ENCODE measurements at places on chromosomes 5 and 9. TPM values are rescaled to one million over a fixed set of nuclear protein-coding genes. Genes with fewer than 3 reads are reported as not detected.

DNA sequence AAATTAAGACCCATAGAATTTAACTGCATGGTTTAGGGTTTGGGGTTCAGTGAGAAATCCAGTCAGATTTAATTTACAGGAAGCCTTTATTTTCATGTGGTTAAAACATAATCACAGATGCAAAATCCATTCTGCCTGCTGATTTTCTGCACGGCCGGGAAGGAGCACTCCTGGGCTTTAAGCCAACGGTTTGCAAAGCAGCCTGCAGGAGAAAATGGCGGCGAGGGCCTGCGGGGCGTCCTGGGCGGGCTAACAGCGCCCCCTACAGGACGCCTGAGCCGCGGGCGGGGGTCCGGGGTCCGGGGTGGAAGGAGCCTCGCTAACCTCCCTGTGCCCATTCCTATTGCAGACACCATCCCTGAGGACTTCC is 47.6 kb downstream of the THBS4 start:
- DNase-seq: peak; percentile 89
- peak overlapping the region; percentile 14 for H3K4me3 ChIP-seq
- H3K27me3 ChIP-seq: no peaks in the 10 kb centered on the region
- H3K4me1 ChIP-seq: no peaks in the 10 kb centered on the region
- H3K27ac ChIP-seq: peak overlapping the region; percentile 23
- no peaks in the 10 kb centered on the region for H3K36me3 ChIP-seq

GRCh38 chr5:158050421-158050820 is 191.5 kb upstream of the CLINT1 start:
- no peaks in the 10 kb centered on the region for H3K4me1 ChIP-seq
- no peak overlapping the region for H3K4me3 ChIP-seq
- DNase-seq: no peak
- no peaks in the 10 kb centered on the region for H3K27me3 ChIP-seq

- no peak overlapping the region for H3K27ac ChIP-seq
- no peaks in the 10 kb centered on the region for H3K27me3 ChIP-seq
- no peak overlapping the region for H3K4me3 ChIP-seq
These were observed 49.5 kb downstream of the C7 start for GRCh38 chr5:40958811-40959210.

- H3K36me3 ChIP-seq: no peaks in the 10 kb centered on the region
- H3K27ac ChIP-seq: no peak overlapping the region
- H3K27me3 ChIP-seq: no peaks in the 10 kb centered on the region
- DNase-seq: no peak
- H3K4me1 ChIP-seq: peaks cover 8% of the 10 kb centered on the region
- H3K4me3 ChIP-seq: no peak overlapping the region
These were observed 31.4 kb downstream of the KCTD16 start for GRCh38 chr5:144202072-144202471.

DNA sequence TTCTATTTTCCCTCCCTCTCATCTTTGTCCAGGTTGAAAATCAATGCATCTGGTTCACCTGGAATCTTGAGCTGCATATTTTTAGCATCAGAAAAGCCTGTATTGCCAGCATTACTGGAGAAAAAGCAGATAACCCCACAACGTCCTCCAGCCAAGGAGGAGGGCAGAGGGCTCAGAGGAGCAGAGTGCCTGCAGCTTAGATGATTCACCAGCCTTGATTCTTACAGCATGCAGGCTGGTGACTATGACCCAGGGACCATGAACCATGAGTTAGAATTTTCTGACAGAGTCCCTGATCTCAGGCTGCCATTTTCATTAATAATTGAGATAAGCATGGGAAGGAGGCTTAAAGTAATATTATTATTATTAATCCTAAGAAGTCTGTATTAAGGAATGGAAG is 278.2 kb downstream of the BRINP1 start:
- H3K27me3 ChIP-seq: no peaks in the 10 kb centered on the region
- no peaks in the 10 kb centered on the region for H3K36me3 ChIP-seq
- no peak for DNase-seq
- no peak overlapping the region for H3K27ac ChIP-seq
- H3K4me3 ChIP-seq: no peak overlapping the region

GRCh38 chr9:135065151-135065550 is 22.3 kb upstream of the OLFM1 start:
- DNase-seq: peak; percentile 4
- no peaks in the 10 kb centered on the region for H3K4me1 ChIP-seq
- no peaks in the 10 kb centered on the region for H3K27me3 ChIP-seq
- no peak overlapping the region for H3K27ac ChIP-seq
- H3K36me3 ChIP-seq: no peaks in the 10 kb centered on the region

DNA sequence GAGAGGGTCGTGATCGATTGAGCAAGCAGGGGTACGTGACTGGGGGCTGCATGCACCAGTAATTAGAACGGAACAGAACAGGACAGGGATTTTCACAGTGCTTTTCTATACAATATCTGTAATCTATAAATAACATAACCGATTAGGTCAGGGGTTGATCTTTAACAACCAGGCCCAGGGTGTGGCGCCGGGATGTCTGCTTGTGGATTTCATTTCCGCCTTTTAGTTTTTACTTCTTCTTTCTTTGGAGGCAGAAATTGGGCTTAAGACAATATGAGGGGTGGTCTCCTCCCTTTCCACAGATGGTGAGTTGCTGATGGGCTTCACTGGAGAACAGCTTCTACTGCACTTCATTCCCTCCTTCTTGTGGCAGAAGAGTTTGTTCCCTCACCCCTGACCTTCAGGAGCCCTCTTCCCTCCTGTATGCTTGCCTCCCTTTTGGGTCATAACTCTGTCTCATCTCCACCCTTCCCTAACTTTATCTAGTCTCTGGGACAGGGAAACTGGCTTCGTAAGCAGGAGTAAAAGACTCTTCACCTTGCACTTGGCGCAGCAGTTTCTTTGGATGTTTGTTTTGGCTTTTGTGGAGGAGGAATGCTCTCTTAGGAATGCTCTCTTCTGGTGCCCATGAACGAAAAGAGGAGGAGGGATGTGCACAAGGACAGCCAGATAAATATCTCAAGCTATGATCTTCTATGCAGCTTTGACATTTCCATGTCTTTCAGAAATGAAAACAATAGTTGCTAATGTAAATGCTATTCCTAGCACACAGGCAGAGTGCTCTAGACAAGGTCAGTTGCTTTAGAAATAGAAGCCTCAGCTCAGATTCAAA is 139.8 kb upstream of the RPS23 start:
- H3K4me1 ChIP-seq: peaks cover 25% of the 10 kb centered on the region
- peak overlapping the region; percentile 50 for H3K27ac ChIP-seq
- DNase-seq: no peak
- H3K36me3 ChIP-seq: no peaks in the 10 kb centered on the region
- no peaks in the 10 kb centered on the region for H3K27me3 ChIP-seq

DNA sequence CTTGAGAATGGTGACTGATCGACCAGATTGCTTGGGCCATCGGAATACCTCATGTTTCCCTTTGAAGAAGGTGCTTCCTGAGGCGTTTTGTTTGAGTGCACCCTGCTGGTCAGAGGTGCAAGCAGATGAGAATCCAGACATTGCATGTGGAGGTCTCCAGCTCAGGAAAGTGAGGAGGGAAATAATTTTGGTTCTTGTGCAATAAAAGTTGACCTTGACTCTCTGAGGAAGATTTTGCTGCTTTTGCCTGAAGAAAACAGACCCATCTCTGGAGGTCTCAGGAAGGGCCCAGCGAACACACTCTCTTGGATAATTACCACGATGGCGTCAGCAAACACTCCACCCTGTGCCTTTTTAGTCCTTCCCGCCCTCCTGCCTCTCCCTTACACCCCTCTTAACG is 69.7 kb downstream of the GRAMD2B start:
- H3K27ac ChIP-seq: peak overlapping the region; percentile 75
- no peak overlapping the region for H3K4me3 ChIP-seq
- H3K27me3 ChIP-seq: no peaks in the 10 kb centered on the region
- peaks cover 19% of the 10 kb centered on the region for H3K4me1 ChIP-seq
- DNase-seq: peak; percentile 52
- no peaks in the 10 kb centered on the region for H3K36me3 ChIP-seq

- DNase-seq: no peak
- no peaks in the 10 kb centered on the region for H3K27me3 ChIP-seq
- no peak overlapping the region for H3K27ac ChIP-seq
- peaks cover 19% of the 10 kb centered on the region for H3K4me1 ChIP-seq
- no peaks in the 10 kb centered on the region for H3K36me3 ChIP-seq
- no peak overlapping the region for H3K4me3 ChIP-seq
These were observed 52.4 kb upstream of the UBAC1 start for GRCh38 chr9:136013524-136014034.

- H3K27ac ChIP-seq: no peak overlapping the region
- no peaks in the 10 kb centered on the region for H3K36me3 ChIP-seq
- no peaks in the 10 kb centered on the region for H3K27me3 ChIP-seq
- no peak overlapping the region for H3K4me3 ChIP-seq
- DNase-seq: no peak
These were observed 59.2 kb downstream of the PRLR start for GRCh38 chr5:35171078-35171477.

DNA sequence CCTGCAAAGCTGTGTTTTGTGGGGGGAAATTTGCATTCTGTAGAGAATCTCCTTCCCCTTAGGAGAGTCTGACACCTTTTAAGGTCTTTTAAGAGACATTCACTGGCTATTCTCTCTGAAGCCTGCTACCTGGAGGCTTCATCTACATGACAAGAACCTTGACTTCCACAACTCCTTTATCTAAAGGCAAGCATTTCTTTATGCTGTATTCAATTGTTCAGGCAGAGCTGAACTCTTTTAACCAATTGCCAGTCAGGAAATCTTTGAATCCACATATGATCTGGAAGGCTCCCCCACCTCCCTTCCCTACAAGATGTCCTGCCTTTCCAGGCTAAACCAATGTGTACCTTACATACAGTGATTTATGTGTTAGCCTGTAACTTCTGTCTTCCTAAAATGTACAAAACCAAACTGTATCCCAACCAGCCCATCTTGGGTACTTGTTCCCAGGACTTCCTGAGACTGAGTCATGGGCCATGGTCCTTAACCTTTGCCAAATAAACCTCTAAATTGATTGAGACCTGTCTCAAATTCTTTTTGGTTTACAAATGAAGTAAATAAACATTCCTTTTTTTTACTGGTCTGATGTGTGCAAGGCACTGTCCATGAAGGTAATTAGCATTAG is 9.9 kb downstream of the C9orf85 start:
- no peaks in the 10 kb centered on the region for H3K4me1 ChIP-seq
- H3K27ac ChIP-seq: no peak overlapping the region
- H3K4me3 ChIP-seq: no peak overlapping the region
- no peak for DNase-seq

- peaks cover 4% of the 10 kb centered on the region for H3K4me1 ChIP-seq
- H3K36me3 ChIP-seq: no peaks in the 10 kb centered on the region
- DNase-seq: no peak
- peak overlapping the region; percentile 61 for H3K4me3 ChIP-seq
These were observed 12.6 kb downstream of the FOXD1 start for GRCh38 chr5:73435759-73436534.

- no peaks in the 10 kb centered on the region for H3K4me1 ChIP-seq
- H3K27me3 ChIP-seq: no peaks in the 10 kb centered on the region
- no peak overlapping the region for H3K4me3 ChIP-seq
- no peak overlapping the region for H3K27ac ChIP-seq
- H3K36me3 ChIP-seq: no peaks in the 10 kb centered on the region
These were observed 159.0 kb downstream of the TLE1 start for GRCh38 chr9:81530310-81530810.

DNA sequence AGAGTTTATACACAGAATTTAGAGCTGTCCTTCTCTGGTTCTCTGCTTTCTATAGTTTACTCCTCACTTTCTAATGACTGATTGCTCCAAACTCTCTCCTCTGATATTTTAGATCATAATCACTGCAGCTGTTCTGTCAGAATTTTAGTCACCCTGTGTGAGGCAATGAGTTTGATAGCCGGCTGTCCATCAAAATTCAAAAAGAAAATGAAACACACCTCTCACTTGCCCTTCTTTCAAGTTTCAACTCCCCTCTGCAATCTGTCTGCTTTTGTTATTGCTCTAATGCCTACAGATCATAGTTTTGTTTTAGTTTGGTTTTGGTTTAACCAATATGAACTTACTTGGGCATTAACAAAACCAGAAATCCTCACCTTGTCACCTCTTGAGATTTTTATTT is 23.3 kb upstream of the ABLIM3 start:
- DNase-seq: no peak
- H3K27me3 ChIP-seq: no peaks in the 10 kb centered on the region
- H3K4me3 ChIP-seq: no peak overlapping the region

DNA sequence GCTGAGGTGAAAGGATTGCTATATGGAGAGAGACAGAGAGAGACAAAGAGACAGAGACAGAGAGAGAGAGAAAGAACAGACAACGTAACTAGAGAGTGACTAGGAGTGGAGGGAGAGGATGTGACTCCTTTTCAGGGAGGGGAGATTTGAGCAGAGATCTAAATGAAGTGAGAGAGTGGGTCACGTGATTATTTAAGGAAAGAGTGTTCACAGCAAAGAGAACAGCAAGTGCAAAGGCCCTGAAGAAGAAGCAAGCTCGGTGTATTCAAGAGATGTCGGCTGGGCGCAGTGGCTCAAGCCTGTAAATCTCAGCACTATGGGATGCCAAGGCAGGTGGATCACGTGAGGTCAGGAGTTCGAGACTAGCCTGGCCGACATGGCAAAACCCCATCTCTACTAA is 40.9 kb upstream of the CTNNA1 start:
- H3K4me1 ChIP-seq: peaks cover 5% of the 10 kb centered on the region
- no peak for DNase-seq
- no peak overlapping the region for H3K4me3 ChIP-seq
- H3K36me3 ChIP-seq: no peaks in the 10 kb centered on the region
- no peaks in the 10 kb centered on the region for H3K27me3 ChIP-seq
- H3K27ac ChIP-seq: no peak overlapping the region

GRCh38 chr9:125633116-125633745 is 73.8 kb downstream of the MAPKAP1 start:
- H3K36me3 ChIP-seq: no peaks in the 10 kb centered on the region
- no peak overlapping the region for H3K27ac ChIP-seq
- H3K27me3 ChIP-seq: no peaks in the 10 kb centered on the region
- H3K4me1 ChIP-seq: peaks cover 8% of the 10 kb centered on the region

DNA sequence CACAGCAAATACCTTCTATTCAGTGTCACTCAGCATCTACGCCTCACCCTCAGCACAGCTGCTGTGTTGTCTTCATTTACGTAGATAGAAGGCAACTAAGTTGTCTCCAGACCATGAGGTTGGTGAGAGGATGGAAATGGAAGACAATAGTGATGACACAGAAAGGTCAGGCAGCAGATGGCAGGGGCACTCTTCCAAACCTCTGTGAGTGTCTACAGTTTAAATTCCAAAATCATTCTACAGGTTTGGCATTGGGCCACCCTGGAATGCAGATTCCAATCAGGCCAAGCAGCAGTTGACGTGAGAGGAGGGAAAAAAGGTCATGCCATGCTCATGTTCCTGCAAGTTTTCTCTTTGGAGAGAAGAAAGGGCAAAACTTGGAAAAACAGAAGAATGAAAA is 68.7 kb upstream of the ADAMTSL1 start:
- no peaks in the 10 kb centered on the region for H3K27me3 ChIP-seq
- H3K36me3 ChIP-seq: no peaks in the 10 kb centered on the region
- DNase-seq: no peak
- H3K27ac ChIP-seq: no peak overlapping the region
- no peak overlapping the region for H3K4me3 ChIP-seq
- H3K4me1 ChIP-seq: no peaks in the 10 kb centered on the region

- no peak for DNase-seq
- H3K36me3 ChIP-seq: no peaks in the 10 kb centered on the region
- no peaks in the 10 kb centered on the region for H3K27me3 ChIP-seq
- H3K4me3 ChIP-seq: no peak overlapping the region
- H3K4me1 ChIP-seq: no peaks in the 10 kb centered on the region
These were observed 490.9 kb downstream of the SEMA5A start for GRCh38 chr5:9054821-9055589.

ZNF879 gene
- 21.8 TPM for total RNA-seq

KCNV2 gene
- 4.3 TPM for total RNA-seq

UGCG gene
- 38.6 TPM for total RNA-seq

SH2D3C gene
- total RNA-seq: 6.6 TPM

GCNT4 gene
- 1.8 TPM for total RNA-seq

FBXL7 gene
- total RNA-seq: 17.3 TPM

DDX4 gene
- 116 TPM for total RNA-seq

GRXCR2 gene
- total RNA-seq: 0.31 TPM

FBP1 gene
- total RNA-seq: 3.8 TPM

SPATA31D1 gene
- total RNA-seq: 18.6 TPM

Data from testis (tissue), 5 donors.